Endodermal cell (in vitro differentiated cells): ENCODE measurements at places on chromosomes 7 and 10.
A peak's percentile ranks its signal among the peaks of the same experiment; 100 is the strongest.

DNA sequence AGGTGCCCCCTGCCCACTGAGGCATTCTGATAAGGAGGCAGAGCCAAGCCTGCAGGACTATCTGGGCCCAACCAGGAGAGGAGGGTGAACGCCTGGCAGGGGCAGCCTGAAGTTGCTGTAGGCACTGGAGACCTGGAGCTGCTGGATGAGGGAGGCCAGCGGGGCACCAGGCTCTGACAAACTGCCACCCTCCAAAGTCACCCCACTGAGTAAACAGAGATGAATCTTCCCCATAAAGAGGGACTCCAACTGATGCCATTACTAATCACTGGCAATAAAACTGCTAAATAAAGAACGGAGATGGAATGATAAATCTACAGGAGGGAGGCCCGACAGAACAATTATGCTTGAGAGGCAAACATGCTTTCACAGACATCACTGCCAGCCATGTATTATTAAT, 44.2 kb downstream of the DRGX start:
- DNase-seq: no peak

DNA sequence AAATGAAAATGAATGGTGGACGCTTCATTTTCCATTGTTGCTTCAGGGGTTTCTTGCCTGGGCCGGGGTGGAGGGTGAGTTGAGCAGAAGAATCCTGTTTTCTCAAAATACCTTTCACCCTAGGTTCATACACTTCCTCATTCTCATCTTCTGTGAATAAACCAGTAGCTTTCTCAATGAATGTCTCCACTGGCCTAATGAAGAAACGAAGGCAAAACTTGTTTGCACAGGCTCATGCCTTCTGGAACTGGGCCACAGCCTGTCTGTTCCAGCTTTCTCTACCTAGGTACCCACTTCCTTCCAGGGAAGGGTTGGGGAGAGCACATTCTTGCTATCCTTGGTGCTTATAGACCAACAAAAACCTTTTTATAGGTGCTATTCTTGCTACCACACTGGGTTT, 21.3 kb downstream of the STMP1 start:
- DNase-seq: no peak

DNA sequence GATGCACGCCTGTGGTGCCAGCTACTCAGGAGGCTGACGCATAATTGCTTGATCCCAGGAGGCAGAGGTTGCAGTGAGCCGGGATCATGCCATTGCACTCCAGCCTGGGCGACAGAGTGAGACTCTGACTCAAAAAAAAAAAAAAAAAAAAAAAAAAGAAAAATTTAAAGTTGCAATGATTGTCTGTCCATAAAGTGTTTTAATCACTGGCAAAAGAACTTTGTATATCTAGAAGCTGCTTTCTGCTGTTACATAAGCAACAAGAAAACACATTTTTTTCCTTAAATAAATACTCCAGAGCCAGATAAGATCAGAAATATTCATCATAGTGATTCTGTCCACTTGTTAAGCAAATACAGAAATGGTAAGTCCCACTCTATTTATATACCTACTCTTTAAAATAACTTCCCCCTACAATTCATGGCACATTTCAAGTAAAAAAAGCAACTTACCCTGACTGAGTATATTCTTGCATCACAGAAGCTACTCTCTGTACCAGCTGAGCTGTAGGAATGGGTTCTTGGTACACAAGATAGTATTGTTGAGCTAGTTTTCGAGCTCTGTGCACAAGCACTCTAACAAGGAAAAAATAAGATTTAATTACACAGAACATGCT, 7.6 kb downstream of the PSMA2 start:
- no peak for DNase-seq

DNA sequence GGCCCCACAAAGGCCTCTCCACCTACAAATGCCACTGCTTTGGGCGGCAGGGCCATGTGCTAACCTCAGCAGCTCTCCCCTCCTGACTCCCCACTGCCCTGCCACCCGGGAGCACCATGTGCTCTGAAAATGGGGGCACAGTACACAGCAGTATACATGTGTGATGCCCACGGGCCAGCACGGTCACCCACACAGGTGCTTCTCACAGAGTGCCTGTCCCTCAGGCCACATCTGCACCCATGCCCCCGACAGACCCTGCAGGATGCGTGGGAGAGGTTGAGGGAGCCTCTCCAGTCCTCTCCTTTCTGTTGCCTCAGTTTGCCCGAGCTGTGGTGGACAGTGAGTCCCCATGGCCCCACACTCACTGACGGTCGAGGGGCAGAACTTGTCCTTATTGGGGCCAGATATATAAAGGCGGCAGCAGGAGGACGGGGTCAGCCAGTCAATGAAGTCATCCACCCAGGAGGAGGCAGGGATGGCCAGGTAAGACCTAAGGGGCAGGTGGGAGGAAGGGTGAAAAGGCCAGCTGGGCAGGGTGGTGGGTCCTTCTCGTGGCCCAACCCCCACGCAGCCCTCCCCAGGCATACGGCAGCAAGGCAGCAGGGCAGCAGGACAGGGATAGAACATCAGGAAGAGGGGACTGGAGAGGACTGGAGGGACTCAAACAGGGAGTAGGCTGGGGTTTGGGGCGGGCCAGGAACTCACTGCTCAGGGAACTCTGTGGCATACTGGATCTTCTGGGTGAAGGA, 19.6 kb downstream of the NPC1L1 start:
- no peak for DNase-seq

DNA sequence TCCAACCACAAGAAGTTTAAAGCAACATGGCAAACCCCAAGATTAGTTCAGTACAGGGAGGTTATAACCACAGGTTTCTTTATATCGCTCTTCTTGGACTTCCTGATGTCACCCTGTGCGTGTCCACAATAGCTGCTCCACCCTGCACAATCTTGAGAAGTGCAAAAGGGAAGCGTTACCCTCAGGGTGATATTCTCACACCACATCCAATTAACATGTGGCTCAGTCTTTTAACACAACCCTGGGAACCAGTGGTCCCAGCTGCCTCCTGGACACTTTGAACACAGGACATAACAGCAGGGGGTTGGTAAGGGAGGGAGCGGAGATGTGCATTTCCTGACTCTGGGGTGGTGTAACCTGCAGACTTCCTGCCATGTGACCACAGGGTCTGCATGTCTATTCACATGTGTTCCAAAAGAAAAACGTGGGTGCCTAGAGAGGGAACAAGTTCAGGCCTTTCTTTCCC, 64.6 kb downstream of the GSAP start:
- DNase-seq: peak; percentile 59

- no peak for DNase-seq
Observed at GRCh38 chr7:114921631-114922025, 266 bp upstream of the MDFIC start.

- no peak for DNase-seq
Observed at GRCh38 chr10:97718659-97719142, 5.2 kb downstream of the MARVELD1 start.

DNA sequence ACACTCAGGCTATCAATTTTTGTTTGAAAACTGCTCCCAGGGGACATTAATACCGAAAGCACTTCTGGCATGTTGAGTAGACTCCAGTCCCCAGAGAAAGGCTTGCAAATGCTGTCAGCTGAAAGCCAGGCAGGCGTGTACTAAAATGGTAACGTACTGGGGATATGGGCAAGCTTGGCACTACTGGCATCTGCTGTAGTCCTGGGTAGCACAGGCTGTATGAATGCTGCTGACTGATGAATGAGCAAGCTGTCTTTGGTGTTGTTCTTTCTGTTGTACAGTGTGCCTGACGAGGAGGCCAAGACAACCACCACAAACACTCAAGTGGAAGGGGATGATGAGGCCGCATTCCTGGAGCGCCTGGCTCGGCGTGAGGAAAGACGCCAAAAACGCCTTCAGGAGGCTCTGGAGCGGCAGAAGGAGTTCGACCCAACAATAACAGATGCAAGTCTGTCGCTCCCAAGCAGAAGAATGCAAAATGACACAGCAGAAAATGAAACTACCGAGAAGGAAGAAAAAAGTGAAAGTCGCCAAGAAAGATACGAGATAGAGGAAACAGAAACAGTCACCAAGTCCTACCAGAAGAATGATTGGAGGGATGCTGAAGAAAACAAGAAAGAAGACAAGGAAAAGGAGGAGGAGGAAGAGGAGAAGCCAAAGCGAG, 53.5 kb upstream of the AGBL3 start:
- DNase-seq: no peak

- DNase-seq: peak; percentile 43
Observed at GRCh38 chr10:926075-926698, 5.3 kb downstream of the LARP4B start.

DNA sequence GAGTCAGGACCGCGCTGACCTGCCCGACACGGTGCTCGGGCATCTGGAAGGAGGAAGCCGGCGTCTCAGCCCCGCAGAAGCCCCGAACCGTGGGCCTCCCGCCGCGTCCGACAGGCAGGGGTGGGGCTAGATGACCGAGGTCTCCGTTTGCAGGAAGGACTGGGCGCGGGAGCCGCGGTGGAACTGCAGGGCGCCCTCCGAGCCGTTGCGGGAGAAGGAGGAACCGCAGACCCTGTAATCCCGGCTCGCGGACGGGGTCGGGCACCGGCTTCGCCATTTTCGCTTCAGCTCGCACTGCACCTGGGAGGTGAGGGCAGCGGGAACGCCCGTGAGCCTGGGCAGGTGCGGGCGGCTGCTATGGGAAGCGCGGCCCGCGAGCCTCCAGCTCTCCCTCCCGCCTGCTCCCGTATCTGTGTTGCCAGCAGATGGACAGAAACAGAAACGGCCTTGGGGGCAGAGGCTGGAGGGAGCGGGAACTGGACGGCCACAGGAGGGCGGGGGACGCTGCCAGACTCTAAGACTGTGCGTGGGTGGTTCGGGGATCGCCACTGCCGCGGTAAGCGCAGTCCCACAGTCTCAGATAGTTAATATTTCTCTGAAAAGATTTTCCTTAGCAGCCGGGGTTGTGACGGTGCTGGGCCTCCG, 114.1 kb downstream of the VIPR2 start:
- peak; percentile 93 for DNase-seq

GRCh38 chr10:35824704-35825103, 182.6 kb upstream of the FZD8 start:
- DNase-seq: no peak

- DNase-seq: no peak
Observed at GRCh38 chr10:100469756-100470155, 6.9 kb downstream of the WNT8B start.

GRCh38 chr10:89481662-89482061, 53.7 kb downstream of the SLC16A12 start:
- DNase-seq: no peak

DNA sequence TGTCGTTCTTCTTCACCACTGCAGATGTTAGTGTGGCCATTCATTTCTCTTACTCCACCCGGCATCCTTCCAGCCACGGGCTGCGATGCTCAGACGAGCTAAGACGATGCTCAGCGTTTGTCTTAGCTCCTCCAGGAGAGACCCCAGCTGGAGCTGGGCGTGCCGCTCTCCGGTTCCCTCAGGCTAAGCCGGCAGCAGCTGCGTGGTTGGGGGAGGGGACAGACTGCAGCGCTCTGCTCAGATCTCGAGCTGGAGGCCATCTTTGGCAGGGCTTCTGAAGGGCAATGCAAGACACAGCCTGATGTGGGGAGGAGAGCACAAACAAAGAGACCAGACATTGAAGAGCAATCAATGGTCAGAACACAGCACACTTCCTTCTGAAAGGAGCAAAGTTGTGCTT, 4.8 kb downstream of the INA start:
- DNase-seq: peak; percentile 93

DNA sequence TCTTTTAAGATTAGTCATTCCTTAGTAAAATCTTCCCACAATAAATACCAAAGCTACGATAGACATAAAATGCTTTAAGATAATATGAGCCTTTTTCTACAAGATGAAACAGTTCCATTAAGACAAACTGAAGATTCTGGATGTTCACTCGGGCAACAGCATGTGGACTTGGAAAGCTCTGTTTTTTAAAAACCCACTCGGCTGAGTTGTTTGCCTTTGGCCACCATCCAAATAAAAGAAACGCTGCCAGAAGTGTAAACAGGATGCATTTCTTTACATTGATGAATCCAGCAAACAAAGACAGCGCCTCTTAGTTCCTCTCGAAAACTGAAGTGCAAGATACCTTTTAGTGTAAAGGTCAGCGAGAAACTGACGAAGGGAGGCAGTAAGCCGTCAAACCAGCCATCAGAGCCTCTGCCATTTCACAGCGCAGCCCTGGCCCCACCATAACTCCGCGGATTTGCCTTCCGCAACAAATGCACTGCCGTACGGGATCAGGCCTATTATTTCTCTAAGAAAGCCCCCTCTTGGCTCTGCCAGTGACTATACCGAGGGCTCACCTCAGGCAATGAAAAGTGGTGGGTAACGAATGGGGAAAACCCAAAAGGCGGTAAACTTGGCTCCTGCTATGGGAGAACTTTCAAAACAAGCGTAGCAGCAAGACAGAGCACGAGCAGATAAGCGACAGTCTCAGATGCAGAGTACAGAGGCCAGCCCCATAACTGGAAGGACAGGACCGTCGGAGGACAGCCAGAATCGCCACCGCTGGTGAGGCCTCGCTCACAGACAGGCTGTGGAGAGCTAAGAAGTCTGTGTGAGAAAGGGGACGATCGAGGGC, 41.4 kb downstream of the GNA12 start:
- DNase-seq: no peak

DNA sequence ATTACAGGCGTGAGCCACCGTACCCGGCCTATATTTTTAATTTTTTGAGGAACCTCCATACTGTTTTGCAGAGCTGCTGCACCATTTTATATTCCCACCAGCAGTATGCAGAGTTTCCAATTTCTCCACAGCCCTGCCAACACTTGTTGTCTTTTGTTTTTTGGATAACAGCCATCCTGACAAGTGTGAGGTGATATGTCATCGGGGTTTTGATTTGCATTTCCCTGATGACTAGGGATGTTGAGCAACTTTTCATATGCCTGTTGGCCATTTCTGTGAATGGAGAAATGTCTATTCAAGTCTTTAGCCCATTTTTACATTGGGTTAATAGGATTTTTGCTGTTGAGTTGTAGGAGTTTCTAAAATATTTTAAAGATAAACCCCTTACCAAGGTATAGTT, 22.2 kb downstream of the ENTPD7 start:
- no peak for DNase-seq

DNA sequence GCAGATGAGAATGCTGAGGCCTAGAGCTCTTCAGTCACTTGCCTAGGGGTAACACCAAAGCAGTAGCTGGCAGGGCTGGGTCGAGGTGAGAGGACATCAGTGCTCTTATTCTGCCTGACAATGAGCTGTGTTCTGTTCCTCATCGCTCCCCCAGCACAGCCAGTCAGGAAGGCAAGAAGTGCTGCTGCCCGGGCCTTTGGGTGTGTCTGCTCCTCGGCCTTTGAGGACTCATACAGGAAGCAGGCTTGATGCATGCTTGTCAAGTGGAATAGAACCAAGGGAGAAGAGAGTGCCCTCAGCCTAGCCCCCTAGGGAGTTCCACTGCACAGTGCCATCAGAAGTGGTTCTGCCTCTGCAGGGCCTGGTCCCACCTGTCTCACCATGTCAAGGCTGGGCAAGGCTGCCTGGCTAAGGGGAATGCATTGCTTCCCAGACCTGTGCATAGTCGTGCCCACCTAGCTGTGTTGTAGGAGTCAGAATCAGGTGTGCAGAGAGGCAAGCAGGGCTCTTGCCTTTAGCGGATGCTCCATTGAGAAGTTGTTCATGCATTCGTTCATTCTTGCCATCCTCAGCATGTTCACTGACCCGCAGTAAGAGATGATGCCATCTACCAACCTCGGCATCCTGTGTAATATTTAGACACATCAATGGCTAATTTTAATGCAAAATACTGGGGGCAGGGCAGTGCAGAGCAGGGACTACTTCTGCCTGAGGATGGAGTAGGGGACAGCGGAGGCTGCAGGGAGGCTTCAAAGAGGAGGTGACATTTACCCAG, 156.6 kb downstream of the RPS24 start:
- DNase-seq: no peak

GRCh38 chr10:22823109-22823508, 104.7 kb upstream of the ARMC3 start:
- no peak for DNase-seq
